ENCODE measurements at places on chromosomes 5 and 9. TPM values are rescaled to one million over a fixed set of nuclear protein-coding genes. Genes with fewer than 3 reads are reported as not detected.

FAM240B gene
- total RNA-seq, result not detected

DNA sequence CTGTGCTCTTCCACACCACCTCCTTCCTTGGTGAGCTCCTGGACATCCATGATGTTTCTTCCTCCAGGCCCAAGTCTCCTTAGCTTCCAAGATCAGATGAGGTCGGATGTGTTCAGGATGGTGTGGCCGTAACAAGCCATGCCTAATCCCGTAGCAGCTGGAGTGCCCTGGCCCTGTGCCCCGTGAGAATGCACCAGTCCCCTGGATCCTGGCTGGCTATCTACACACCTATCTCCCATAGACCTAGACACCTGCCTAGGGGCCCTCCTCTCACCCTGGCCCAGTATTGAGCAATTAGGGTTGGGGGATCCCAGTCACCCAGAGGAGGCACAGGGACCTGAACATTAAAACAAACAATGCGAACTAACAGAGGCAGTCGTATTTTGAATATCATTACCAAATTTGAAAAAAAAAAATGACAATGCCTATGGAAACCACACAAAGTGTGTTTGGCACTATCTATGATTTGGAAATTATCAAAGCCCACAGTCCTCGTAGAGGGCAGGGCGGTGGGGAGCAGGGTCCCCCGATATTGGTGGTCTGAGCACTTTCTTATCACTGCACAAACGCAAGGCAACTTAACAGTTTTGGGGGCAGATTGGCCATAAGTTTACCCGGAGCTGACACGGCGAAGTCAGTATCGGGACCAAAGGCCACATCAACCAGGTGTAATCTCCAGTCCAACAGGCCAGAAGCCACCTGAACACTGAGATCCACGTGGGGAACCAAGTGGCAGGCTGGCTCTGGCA lies 13.2 kb downstream of the ENG start:
- peaks cover 56% of the 10 kb centered on the region for H3K4me1 ChIP-seq
- DNase-seq, result no peak
- H3K27me3 ChIP-seq, result no peaks in the 10 kb centered on the region
- H3K27ac ChIP-seq, result peak overlapping the region; percentile 47
- no peak overlapping the region for H3K4me3 ChIP-seq
- H3K36me3 ChIP-seq, result peaks cover 30% of the 10 kb centered on the region

PCDHGB2 gene
- total RNA-seq, result 3.8 TPM

DNA sequence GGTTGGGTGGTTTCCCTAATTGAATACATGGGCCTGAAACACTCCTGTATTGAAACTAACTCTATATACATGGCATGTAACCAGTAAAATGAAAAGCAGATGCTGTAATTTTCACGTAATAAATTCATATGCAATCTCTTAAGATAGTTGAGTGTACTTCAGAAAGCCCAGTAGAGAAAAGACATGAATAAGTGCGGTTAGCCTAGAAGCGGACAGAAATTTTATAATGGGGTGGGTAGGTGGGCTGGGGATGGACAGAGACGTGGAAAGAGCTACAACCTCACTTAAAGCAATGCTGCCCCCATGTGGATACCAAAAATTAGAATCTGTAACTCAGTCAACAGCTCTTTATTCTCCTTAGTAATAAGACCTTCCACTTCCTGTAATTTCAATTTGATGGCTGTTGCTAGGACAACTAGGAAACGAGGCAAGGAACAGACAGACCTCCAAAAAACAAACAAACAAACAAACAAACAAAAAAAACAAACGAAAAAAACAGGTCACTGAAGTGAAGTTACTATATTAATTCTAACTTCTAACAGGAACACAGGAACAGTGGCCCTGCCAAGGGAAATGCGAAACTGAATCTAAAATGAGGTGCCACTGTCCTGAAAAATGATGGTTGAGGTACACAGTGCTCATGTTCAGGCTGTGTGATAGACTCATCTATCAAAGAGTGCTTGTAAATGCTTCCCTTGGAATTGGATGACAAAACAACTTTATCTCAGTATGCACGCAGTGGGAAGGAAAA lies 103.4 kb upstream of the GNA14 start:
- no peak overlapping the region for H3K27ac ChIP-seq
- H3K4me1 ChIP-seq, result peaks cover 4% of the 10 kb centered on the region
- H3K36me3 ChIP-seq, result no peaks in the 10 kb centered on the region
- H3K4me3 ChIP-seq, result no peak overlapping the region
- DNase-seq, result no peak
- no peaks in the 10 kb centered on the region for H3K27me3 ChIP-seq

AMBP gene
- total RNA-seq, result 0.67 TPM

DNA sequence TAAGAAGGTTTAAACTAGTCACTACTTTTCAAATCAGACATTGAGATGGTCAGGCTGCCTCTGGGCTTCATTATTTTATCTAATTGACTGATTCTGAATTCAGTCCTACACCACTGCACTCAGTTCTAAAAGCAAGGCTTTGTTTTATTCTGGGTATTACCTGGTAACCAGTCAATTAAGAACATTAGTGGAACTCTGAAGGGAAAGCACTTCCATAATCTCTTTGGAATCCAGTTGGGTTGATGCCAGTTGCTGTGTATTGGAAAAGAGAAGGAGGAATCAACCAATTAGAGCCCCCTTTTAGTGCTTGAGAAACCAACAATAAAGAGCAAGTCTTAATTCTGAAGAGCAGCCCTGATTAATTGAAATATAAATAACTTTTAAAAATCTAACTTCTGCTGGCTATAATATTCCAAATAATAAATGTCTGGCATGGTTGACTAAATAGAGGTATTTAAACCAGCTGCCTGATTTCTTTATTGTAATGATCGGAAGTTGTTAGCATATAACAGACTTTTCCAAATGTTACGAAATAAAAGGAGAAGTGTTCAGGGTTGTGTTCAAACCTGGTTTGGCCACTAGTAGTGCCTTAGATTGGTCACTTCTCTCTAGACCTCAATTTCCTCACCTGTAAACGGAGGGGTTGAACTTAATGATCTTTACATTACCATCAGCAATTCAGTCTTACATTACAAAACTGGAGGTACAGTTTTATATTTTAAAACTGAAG lies 32.0 kb downstream of the CPEB4 start:
- no peak overlapping the region for H3K4me3 ChIP-seq
- no peaks in the 10 kb centered on the region for H3K36me3 ChIP-seq
- DNase-seq, result no peak
- H3K27ac ChIP-seq, result no peak overlapping the region
- H3K4me1 ChIP-seq, result peaks cover 58% of the 10 kb centered on the region

GRCh38 chr5:73596705-73597328 lies 29.2 kb upstream of the ARHGEF28 start:
- H3K36me3 ChIP-seq, result no peaks in the 10 kb centered on the region
- H3K4me3 ChIP-seq, result no peak overlapping the region
- no peaks in the 10 kb centered on the region for H3K4me1 ChIP-seq
- H3K27me3 ChIP-seq, result no peaks in the 10 kb centered on the region
- no peak for DNase-seq

DNA sequence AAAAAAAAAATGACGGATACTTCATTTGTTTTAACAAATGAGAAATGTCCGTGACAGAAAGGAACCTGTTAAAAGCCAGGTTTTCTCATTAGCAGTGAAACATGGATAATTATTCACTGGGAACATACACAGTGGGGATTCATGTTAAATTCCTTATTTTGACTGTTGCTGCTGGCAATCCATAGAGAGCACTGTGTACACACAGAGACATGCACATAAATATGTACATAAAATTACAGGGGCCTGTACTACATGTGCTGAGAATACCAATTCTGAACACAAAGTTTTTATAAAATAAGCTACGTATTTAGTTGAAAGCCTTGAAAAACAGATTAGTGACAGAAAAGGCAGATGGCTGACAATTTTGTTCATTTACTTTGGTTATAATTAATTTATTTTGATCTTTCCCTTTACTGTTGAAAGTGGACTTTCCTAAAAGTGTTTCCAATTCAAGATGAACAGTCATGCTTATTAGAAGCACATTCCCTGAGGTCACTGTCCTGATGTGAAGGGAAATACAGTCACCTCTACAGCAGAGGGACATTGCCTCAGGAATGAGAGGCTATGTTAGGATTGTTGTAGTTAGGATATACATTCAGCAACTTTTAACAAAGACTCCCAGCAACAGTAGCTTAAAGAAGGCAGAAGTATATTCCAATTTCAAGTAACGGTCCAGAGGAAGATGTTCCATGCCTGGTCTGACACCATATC lies 166.7 kb downstream of the SAXO1 start:
- no peak for DNase-seq
- H3K27ac ChIP-seq, result no peak overlapping the region
- H3K36me3 ChIP-seq, result no peaks in the 10 kb centered on the region
- no peak overlapping the region for H3K4me3 ChIP-seq

GRCh38 chr9:130660683-130661450 lies 3.5 kb upstream of the PRDM12 start:
- H3K4me3 ChIP-seq, result peak overlapping the region; percentile 39
- DNase-seq, result no peak
- no peak overlapping the region for H3K27ac ChIP-seq
- peaks cover 50% of the 10 kb centered on the region for H3K4me1 ChIP-seq
- H3K27me3 ChIP-seq, result peaks cover 100% of the 10 kb centered on the region
- H3K36me3 ChIP-seq, result no peaks in the 10 kb centered on the region

CCDC152 gene
- 0.78 TPM for total RNA-seq

- H3K36me3 ChIP-seq, result no peaks in the 10 kb centered on the region
- no peaks in the 10 kb centered on the region for H3K4me1 ChIP-seq
- H3K27ac ChIP-seq, result no peak overlapping the region
- no peak overlapping the region for H3K4me3 ChIP-seq
- no peak for DNase-seq
Measured at GRCh38 chr9:20744036-20744630, 60.1 kb downstream of the FOCAD start.

- no peak overlapping the region for H3K27ac ChIP-seq
- no peaks in the 10 kb centered on the region for H3K27me3 ChIP-seq
- no peaks in the 10 kb centered on the region for H3K36me3 ChIP-seq
- DNase-seq, result no peak
Measured at GRCh38 chr5:179991106-179991505, 80.5 kb downstream of the RNF130 start.

GRCh38 chr5:177368869-177369644 lies 11.3 kb downstream of the RGS14 start:
- DNase-seq, result no peak
- no peak overlapping the region for H3K4me3 ChIP-seq
- H3K36me3 ChIP-seq, result no peaks in the 10 kb centered on the region
- H3K27ac ChIP-seq, result no peak overlapping the region
- peaks cover 23% of the 10 kb centered on the region for H3K4me1 ChIP-seq
- no peaks in the 10 kb centered on the region for H3K27me3 ChIP-seq

ADRB2 gene
- 28.0 TPM for total RNA-seq

- H3K27me3 ChIP-seq, result no peaks in the 10 kb centered on the region
- H3K36me3 ChIP-seq, result no peaks in the 10 kb centered on the region
- H3K27ac ChIP-seq, result no peak overlapping the region
- DNase-seq, result no peak
- peaks cover 7% of the 10 kb centered on the region for H3K4me1 ChIP-seq
Measured at GRCh38 chr5:91020065-91020800, 362.9 kb downstream of the ARRDC3 start.

DNA sequence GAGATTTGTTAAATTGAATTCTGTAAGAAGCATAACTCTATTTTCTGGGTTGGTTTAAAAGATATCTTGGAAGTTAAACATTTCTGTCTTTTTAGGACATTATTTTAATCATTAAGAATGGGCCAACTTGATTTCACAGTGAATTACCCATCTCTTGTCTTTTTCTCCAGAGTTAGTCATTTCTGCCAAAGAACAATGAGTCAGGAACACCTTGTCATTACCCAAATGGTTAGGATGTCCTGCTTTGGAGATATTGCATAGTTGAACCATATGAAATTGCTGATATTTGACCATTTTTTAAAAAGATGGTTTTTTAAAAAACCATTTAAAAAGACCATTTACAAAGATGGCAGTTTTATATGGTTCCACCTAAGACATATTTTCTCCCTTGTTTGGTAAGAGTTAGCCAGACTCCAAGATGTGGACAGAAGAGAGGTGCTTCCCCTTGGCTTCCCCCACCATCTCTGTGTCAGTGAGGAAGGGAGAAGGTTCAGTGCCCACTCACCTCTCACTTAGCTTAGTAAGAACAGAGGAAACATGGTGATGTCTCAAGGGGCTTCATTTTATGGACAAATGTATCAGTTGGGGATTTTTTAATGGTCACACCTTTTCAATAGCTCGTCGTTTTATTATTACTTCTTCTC lies 103.0 kb downstream of the PCSK1 start:
- H3K36me3 ChIP-seq, result no peaks in the 10 kb centered on the region
- H3K27me3 ChIP-seq, result no peaks in the 10 kb centered on the region
- no peak overlapping the region for H3K4me3 ChIP-seq
- H3K27ac ChIP-seq, result no peak overlapping the region
- no peak for DNase-seq
- H3K4me1 ChIP-seq, result peaks cover 12% of the 10 kb centered on the region

GRCh38 chr9:137083394-137084004 lies 3.3 kb upstream of the MAN1B1 start:
- H3K4me1 ChIP-seq, result peaks cover 22% of the 10 kb centered on the region
- no peaks in the 10 kb centered on the region for H3K27me3 ChIP-seq
- no peak overlapping the region for H3K27ac ChIP-seq
- peak; percentile 61 for DNase-seq
- no peak overlapping the region for H3K4me3 ChIP-seq
- peaks cover 44% of the 10 kb centered on the region for H3K36me3 ChIP-seq

MORN5 gene
- not detected for total RNA-seq
